ENCODE measurements at places on chromosomes 3 and 15.
A peak's percentile ranks its signal among the peaks of the same experiment; 100 is the strongest.

DNA sequence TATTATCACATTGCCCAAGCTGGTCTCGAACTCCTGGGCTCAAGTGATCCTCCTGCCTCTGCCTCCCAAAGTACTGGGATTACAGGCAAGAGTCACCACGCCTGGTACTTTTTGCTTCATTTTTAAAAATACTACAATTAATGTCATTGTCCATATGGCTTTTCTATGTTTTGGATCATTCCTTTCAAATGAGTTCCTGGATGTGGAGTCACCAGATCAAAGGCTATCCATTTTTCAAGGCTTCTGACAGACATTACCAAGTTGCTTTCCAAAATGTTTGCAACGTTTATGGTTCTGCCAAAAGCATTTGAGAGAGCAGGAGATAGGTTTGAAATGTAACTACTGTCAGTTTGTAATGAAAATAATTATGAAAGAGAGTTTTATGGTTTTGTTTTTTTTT, 34.2 kb upstream of the BCL2L10 start:
- DNase-seq: no peak

DNA sequence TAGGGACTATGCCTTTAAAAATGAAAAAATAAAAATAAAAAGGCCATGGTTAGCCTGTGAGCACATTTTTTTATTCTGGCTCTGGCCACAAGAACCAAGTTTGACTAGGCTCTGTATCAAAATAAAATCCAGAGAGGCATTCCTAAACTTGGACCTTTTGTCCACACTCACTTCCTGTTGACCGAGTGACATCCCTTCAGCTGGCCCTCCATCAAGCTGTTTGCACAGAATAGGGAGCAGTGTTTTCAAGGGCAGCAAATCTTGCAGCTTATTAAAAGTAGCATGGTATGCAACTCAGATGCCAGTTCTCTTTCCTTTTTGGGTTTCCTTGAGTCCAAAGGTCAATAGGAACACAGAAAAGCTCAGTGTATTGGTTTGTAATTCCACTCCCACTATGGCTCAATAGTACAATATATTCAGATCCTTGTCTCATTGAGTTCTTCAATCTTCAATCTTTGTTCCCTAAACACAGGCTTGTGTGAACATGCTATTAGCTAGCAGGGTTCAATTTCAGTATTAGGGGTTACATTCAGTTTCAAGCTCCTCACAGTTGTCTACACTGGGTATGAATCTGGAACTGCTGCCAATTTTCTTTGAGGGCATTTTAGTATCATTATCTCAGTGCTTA, 244.5 kb downstream of the RBMS3 start:
- DNase-seq: no peak

DNA sequence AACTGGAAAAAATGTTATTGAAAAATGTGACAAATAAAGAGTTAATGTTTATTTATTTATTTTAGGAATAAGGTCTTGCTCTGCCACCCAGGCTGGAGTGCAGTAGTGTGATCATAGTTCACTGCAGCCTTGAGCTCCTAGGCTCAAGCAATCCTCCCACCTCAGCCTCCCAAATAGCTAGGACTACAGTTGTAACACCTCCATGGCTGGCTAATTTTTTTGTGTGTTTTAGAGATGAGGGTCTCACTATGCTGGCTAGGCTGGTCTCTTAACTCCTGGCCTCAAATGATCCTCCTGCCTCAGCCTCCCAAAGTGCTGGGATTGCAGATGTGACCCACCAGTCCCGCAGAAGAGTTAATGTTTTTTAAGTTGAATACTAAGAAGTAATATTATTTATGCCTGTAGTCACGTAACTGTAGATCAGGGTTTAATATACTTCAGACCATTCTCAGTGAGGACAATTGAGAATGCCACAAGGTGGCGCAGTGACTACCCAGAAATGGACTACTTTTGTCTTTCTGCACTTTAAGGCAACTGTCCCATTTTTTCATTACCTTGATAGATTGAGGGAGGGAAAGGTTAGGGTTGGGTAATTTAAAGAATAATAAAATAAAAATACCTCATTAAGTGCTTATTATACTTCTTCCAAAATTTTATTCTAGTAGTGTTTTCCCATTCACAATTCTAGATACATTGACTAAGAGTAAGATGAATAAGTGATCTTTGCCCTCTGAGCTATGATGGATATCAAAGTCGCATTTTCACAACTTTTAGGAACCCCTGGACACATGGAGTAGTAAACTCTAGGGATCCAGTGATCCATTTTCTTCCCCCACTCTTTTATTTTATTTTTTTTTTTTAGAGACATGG, 6.0 kb downstream of the MUC13 start:
- peak; percentile 59 for DNase-seq

DNA sequence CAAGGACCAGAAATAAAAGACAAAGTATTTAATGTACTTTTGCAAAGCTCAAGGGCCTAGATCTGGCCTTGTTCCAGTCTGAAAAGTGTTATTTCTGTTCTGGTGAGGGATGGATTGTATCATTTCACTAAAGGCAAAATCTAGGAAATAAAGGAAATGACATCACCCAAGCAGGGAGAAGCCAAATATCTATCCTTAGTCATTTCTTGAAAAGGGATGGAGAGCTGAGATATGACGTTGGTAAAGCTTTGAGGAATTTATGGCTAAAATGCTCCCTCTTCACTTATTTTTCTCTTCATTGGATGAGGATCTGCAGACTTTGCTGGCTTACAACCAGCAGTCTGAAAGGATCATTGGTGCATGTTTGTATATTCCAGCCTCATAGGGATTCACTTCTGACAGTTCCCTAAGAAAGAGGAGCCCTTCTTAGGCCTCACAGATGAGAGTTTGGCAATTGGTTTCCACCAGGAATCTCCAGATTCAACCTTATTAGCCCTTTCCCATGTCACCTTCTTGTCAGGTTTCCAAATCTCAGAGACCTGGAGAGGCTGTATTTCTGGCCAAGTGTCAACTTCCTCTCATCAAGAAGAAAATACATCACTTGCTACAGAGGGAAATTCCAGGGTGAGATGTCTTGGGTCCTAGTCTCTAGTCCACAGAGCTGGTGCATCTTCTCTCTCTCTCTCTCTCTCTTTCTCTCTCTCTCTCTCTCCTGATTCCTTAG, 93.7 kb upstream of the BOC start:
- no peak for DNase-seq

DNA sequence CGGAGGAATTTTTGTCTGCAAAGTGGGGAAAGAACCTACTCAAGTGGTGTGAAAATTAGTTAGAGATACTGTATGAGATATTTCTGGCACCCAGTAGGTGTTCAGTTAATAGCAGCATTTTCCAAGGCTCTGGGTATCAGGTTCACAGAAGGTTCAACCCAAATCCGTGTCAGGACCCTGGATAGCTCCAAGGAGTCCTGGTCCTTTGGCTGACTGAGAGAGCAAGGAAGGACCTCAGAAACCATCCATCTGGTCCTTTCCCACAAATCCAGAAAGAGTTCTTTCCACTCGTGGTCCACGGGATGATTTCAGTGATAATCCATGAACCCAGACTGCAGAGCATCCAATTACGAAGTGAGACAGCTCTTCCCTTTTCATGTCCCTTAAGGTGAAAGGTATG, 51.4 kb downstream of the SLC6A11 start:
- no peak for DNase-seq

GRCh38 chr15:66859688-66860253, 157.7 kb downstream of the SMAD6 start:
- no peak for DNase-seq

DNA sequence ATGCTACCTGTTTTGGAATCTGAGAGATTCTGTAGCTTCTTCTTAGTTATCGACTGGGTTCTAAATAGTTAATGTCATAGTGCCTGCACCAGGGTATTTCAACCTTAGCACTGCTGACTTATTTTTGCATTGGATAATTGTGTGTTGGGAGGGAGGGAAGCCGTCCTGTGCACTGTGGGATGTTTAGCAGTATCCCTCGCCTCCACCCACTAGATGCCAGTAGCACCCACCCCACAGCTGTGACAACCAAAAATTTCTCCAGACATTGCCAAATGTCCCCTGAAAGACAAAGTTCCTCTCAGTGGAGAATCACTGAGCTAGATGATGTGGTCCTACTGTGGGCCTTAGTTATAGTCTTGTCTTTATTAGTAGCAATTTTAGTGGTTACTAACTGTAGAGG, 88.3 kb downstream of the TGFBR2 start:
- no peak for DNase-seq

DNA sequence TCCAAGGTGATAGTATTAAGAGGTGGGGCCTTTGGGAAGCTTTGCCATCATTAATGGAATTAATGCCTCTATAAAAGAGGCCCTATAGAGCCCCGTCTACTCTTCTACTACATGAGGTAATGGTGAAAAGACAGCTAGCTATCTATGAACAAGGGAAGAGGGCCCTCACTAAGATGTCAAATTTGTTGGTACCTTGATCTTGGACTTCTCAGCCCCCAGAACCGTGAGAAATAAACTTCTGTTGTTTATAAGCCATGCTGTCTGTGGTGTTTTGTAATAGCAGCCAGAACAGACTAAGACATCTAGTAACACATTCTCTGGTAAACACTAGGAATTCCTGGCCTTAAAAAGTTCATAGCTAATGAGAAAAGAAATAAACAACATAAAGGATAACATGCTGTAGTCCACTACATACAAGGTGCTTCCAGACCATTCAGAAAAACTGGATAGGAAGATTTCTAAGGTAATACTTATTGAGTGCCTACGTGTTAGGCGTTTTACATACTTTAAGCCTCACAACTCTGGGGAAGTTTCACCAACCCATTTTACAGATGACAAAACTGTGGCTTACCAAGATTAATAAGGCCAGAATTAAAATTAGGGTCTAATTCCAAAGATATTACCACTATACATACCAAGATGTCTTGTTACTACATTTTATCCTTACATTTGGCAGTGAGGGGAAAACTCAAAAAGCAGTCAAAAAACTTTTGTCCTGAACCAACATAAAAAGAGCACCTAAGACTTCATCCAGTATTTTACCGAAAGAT, 3.2 kb downstream of the UBE3A start:
- DNase-seq: no peak

- no peak for DNase-seq
Measured at GRCh38 chr15:37107744-37108380, 7.5 kb upstream of the MEIS2 start.

Measured in activated naive CD4-positive, alpha-beta T cell treated with Interleukin-2 at 50 U/mL for 16 hours (primary cell).